Astrocyte of the spinal cord (primary cell): ENCODE measurements at places on chromosomes 5 and 9.

DNA sequence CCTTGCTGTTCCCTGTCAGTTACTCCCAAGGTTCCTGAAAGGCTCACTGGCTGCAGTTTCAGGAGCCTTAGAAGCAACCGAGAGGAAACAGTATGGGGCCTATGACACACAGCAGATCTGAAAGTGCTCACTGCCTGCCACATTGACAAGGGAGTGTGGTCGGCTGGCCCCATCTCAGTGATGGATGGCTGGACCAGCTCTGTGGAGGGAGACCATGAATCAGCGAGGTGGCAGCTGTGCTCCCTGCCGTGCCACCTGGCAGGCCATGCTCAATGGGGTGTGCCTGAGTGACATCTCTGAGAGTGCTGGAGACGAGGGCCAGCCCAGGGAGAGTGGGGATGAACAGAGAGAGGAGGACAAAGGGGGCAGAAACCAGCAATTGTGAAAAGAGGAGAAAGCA, 49.1 kb downstream of the DOCK2 start:
- DNase-seq: no peak

GRCh38 chr9:27475057-27475595, 49.0 kb upstream of the IFNK start:
- DNase-seq: no peak

GRCh38 chr5:130923543-130924124, 241.4 kb downstream of the HINT1 start:
- no peak for DNase-seq

- no peak for DNase-seq
Observed at GRCh38 chr9:127608104-127608966, 3.7 kb upstream of the STXBP1 start.

DNA sequence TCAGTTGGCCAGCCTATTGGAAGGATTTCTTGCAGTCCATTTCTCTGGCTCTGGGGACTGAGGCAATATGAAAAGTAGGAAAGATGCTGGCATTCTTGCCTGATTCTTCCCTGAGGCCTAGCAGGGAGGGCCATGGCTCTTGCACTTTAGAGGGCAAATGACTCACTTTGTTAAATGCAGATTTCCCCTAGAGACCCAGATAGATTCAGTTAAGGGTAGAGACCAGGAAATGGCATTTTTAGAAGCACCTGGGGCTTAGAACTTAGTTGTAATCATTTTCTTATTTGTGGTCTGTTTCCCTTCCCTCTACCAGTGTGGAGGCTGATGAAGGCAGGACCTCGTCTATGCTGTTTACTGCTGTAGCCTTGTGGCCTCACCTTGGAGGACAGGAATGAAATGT, 112.8 kb upstream of the NR3C1 start:
- no peak for DNase-seq

DNA sequence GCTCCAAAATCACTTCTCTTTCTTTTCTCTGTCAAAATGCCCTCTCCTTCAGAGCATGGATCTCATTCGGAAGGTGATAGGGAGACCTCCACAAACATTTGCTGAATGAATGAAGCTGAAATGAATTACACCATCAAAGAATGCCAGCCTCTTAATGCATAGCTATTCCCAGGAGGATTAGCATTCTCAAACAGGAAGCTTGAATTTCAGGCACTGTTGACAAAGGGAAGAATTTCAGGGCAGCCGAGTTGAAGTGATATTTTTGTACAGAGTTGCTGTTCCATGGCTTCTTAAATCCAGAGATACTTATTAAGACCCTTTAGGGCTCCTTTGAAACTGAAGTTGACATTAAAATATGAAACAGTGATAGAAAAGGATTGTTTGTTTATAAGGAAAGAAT, 18.8 kb downstream of the HBEGF start:
- DNase-seq: no peak
